ENCODE measurements at places on chromosomes 3 and 15. TPM values are rescaled to one million over a fixed set of nuclear protein-coding genes. Genes with fewer than 3 reads are reported as not detected.
A peak's percentile ranks its signal among the peaks of the same experiment; 100 is the strongest.

NR1I2 gene
- total RNA-seq, result 64.1 TPM

C3orf80 gene
- total RNA-seq, result 0.88 TPM

IGF2BP2 gene
- total RNA-seq, result 3.0 TPM

GP9 gene
- total RNA-seq, result not detected

CYP1A2 gene
- total RNA-seq, result 235 TPM

MITF gene
- 4.1 TPM for total RNA-seq

GRCh38 chr15:101233651-101234280, 18.1 kb downstream of the CHSY1 start:
- no peaks in the 10 kb centered on the region for H3K4me1 ChIP-seq
- no peaks in the 10 kb centered on the region for H3K36me3 ChIP-seq
- no peak overlapping the region for H3K27ac ChIP-seq
- H3K27me3 ChIP-seq, result no peaks in the 10 kb centered on the region

DNA sequence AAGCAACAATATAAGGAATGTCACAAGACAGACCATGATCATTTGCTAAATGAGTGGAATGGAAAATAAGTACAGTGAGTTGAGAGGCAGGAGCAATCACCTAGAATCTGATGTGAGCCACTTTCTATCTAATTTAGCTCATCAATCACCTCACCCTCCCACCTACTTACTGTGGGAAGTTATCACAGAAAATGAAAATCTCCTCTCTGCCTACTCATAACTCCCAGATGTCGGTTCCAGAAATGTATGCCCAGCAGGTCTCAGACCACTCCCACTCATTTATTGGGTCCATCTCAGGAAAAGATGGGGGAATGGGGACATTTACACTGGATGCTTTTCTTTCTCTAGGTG, 270.9 kb downstream of the FHIT start:
- no peak overlapping the region for H3K27ac ChIP-seq
- H3K4me1 ChIP-seq, result no peaks in the 10 kb centered on the region
- H3K27me3 ChIP-seq, result no peaks in the 10 kb centered on the region
- DNase-seq, result no peak

DNA sequence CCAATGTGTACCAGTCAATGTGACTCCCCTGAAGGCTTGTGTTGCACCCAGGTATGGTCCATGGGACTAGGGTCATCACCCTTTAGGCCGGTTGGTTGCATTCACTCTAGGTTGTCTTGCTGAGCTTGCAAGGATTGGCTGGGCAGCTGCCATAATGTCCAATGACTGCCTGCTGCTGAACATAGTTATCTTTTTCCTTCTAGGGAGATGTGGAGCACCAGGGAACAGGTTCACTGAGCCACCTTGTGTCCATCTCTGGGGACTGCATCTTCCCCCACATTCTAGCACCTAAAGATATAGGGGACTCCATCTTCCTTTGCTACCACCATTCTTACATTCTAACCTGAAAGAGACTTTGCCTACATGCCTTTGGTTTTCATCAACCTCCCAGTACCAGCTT, 580.4 kb upstream of the TBL1XR1 start:
- no peaks in the 10 kb centered on the region for H3K27me3 ChIP-seq
- no peaks in the 10 kb centered on the region for H3K36me3 ChIP-seq
- no peaks in the 10 kb centered on the region for H3K4me1 ChIP-seq
- peak; percentile 67 for DNase-seq
- no peak overlapping the region for H3K27ac ChIP-seq

DNA sequence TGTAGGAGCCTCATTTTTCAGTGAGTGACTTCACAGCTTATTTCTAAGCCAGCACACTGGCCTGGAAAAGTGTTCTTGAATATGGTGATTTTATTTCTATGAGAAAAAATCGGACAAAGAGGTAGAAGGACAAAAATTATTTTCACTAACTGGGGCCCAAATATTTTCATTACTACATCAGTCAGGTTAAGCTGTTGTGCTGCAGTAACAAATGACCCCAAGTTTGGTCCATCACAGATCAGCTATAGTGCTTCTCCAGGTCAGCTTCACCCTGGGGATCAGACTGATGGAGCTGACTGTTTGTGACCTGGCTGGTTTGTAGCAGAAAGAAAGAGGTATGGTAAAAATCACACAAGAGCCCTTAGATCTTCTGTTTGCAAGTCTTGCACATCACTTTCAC, 97.9 kb upstream of the STT3B start:
- DNase-seq, result no peak
- no peaks in the 10 kb centered on the region for H3K36me3 ChIP-seq
- no peaks in the 10 kb centered on the region for H3K27me3 ChIP-seq
- H3K4me1 ChIP-seq, result no peaks in the 10 kb centered on the region
- H3K4me3 ChIP-seq, result no peak overlapping the region

- H3K4me1 ChIP-seq, result peaks cover 2% of the 10 kb centered on the region
- H3K36me3 ChIP-seq, result peaks cover 8% of the 10 kb centered on the region
- peak overlapping the region; percentile 99 for H3K27ac ChIP-seq
- H3K27me3 ChIP-seq, result no peaks in the 10 kb centered on the region
- no peak for DNase-seq
Measured at GRCh38 chr3:9793161-9793781, 389 bp downstream of the ARPC4 start.

- H3K27ac ChIP-seq, result no peak overlapping the region
- H3K27me3 ChIP-seq, result no peaks in the 10 kb centered on the region
- peaks cover 13% of the 10 kb centered on the region for H3K36me3 ChIP-seq
- no peak overlapping the region for H3K4me3 ChIP-seq
- H3K4me1 ChIP-seq, result no peaks in the 10 kb centered on the region
Measured at GRCh38 chr3:194346621-194347020, 4.5 kb downstream of the CPN2 start.

GRCh38 chr3:141773676-141774075, 10.5 kb downstream of the GRK7 start:
- no peak overlapping the region for H3K27ac ChIP-seq
- no peaks in the 10 kb centered on the region for H3K36me3 ChIP-seq
- H3K27me3 ChIP-seq, result no peaks in the 10 kb centered on the region
- H3K4me3 ChIP-seq, result no peak overlapping the region
- H3K4me1 ChIP-seq, result no peaks in the 10 kb centered on the region

- no peak overlapping the region for H3K4me3 ChIP-seq
- H3K27ac ChIP-seq, result no peak overlapping the region
- peaks cover 7% of the 10 kb centered on the region for H3K27me3 ChIP-seq
- H3K4me1 ChIP-seq, result peaks cover 4% of the 10 kb centered on the region
- H3K36me3 ChIP-seq, result no peaks in the 10 kb centered on the region
Measured at GRCh38 chr3:184596886-184597575, 35.4 kb downstream of the EPHB3 start.

DNA sequence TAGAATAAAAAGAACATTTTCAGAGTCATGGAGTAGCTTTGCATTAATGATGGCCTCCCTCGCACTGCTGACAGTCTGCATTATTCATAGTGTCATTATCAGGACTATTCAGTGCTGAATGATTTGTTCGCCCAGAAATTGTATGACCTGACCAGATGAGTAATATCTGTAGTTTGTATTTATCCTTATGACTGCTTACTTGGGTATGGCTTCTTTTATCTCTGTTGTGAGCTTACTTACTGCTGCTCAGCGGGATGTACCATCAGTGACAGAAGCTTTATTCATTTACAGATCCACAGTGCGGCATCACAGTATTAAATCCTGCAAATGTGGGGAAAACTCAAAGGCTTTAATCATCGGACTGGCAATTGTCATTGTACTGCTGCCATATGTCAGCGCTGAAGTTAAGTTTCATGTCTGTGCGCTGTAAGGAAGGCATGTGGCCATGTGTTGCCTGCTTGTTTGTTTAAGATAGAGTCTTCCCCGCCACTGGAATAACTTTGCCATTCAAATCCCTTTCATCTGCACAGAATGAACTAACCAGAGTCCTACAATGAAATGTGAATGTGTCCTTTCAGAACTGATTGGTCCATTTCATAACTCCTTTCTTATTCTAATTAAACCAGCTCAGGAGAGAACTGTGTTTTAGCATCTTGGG, 262.2 kb downstream of the CHL1 start:
- H3K4me1 ChIP-seq, result no peaks in the 10 kb centered on the region
- no peaks in the 10 kb centered on the region for H3K36me3 ChIP-seq

PAQR9 gene
- total RNA-seq, result 15.5 TPM

DNA sequence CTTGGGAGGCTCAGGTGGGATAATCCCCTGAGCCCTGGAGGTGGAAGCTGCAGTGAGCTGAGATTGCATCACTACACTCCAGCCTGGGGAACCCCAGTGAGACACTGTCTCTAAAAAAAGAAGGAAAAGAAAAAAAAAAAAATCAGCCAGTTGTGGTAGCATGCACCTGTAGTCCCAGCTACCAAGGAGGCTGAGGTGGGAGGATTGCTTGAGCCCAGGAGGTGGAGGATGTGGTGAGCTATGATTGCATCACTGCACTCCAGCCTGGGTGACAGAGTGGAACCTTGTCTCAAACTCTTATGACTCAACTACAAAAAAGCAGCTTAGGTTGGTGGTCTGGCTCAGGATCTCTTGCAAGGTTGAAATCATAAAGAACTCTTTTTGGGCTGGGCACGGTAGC, 19.3 kb upstream of the GPX1 start:
- no peak overlapping the region for H3K4me3 ChIP-seq
- no peak overlapping the region for H3K27ac ChIP-seq
- H3K36me3 ChIP-seq, result no peaks in the 10 kb centered on the region
- H3K4me1 ChIP-seq, result no peaks in the 10 kb centered on the region
- no peaks in the 10 kb centered on the region for H3K27me3 ChIP-seq
- no peak for DNase-seq

- H3K27ac ChIP-seq, result no peak overlapping the region
- DNase-seq, result no peak
- H3K4me3 ChIP-seq, result no peak overlapping the region
- H3K27me3 ChIP-seq, result no peaks in the 10 kb centered on the region
- no peaks in the 10 kb centered on the region for H3K4me1 ChIP-seq
Measured at GRCh38 chr3:182139627-182140357, 428.1 kb downstream of the SOX2 start.

DNA sequence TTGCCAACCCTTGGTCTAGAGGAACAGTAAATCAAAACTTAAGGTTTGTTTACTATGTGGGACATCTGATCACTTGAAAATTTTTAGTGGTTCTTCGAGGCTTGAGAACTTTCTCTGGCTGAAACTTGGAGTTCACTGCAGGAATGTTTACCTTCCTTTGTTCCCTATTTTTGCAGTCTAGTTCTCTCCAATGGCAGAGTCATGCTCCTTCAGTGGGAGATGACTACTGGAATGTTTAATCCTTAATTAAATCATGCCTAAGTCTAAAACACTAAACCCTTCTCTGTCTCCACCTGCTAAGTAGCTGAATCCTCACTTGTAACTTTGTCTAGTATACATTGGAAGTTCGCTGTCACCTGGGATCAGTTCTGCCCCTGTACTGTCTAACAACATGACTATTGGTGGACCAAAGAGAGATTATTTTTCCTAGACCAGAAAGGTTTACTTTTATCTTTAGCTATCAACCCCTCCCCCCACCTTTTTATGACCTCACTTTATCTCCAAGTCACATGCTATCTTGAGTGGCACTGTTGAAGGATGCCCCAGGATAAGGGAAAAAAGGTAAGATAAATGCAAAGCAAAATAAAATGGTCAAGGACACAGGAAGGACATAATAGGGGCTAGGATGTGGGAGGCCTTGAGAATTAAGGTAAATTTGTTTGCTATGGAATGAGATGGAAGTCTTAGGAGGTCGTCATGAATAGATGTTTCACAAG, 1.2 kb upstream of the ZNF609 start:
- H3K36me3 ChIP-seq, result no peaks in the 10 kb centered on the region
- no peak overlapping the region for H3K27ac ChIP-seq
- H3K27me3 ChIP-seq, result no peaks in the 10 kb centered on the region
- peaks cover 27% of the 10 kb centered on the region for H3K4me1 ChIP-seq
- DNase-seq, result no peak

WDR49 gene
- total RNA-seq, result not detected

ZKSCAN7 gene
- 1.2 TPM for total RNA-seq

- no peak overlapping the region for H3K27ac ChIP-seq
- H3K4me1 ChIP-seq, result no peaks in the 10 kb centered on the region
- H3K4me3 ChIP-seq, result no peak overlapping the region
Measured at GRCh38 chr3:144549166-144549565, 577.5 kb downstream of the DIPK2A start.

- DNase-seq, result no peak
- H3K27me3 ChIP-seq, result no peaks in the 10 kb centered on the region
- no peaks in the 10 kb centered on the region for H3K4me1 ChIP-seq
- H3K27ac ChIP-seq, result no peak overlapping the region
Measured at GRCh38 chr15:77732514-77733335, 100.0 kb upstream of the LINGO1 start.

- H3K27ac ChIP-seq, result no peak overlapping the region
- no peaks in the 10 kb centered on the region for H3K27me3 ChIP-seq
- H3K4me1 ChIP-seq, result peaks cover 11% of the 10 kb centered on the region
- no peak for DNase-seq
- H3K36me3 ChIP-seq, result no peaks in the 10 kb centered on the region
- no peak overlapping the region for H3K4me3 ChIP-seq
Measured at GRCh38 chr15:57031605-57032004, 113.2 kb downstream of the TCF12 start.

DNA sequence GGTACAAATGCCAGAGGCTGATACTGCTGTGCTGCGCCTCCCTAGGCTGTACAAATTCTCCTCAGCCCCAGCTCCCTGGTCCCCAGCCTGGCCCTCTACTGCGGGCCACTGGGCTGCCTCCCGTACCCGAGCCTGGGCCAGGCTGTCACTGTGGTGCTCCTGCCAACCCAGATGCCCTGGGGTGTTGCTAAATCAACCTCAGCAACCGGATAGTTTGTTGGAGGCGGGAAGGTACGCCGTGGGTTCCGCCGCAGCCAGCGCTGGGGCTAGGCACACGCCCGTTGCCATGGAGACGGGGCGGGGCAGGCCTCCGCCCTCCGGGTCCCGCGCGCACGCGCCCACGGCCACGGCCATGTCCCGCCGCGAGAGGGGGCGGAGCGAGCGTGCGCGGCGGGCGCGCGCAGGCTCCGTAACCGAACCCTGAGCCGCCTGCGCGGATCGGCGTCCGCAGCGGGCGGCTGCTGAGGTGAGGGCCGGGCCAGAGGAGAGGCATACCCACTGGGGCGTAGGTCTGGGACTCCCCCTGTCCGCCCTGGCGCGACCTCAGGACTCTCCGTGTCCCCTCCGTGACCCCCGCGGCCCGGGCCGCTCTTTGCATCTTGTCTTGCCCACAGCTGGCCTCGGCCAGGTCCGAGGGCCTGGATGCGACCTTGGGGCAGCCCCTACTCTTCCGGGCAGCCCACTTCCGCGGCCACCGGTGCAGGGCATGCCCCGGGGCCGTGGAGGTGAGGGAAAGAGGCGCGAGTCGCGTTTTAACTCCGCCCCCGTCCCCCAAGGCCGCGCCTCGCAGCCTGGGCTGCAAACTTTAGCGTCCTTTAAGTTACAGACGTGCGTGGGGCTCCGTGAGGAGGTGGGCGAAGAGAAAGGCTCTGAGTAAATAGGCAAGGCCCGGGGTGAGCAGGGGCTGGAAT, at the start of gene TEX264:
Gene TEX264, plus strand, starts transcription at position 430 of the 911 bp plus-strand sequence. CDS start 3,053 bp downstream, outside the sequence.
- H3K4me3 ChIP-seq, result peak within 1 kb of the TSS; percentile 70
- peaks cover 20% of the 10 kb centered on the region for H3K4me1 ChIP-seq
- peak within 1 kb of the TSS; percentile 82 for H3K27ac ChIP-seq
- H3K27me3 ChIP-seq, result no peaks in the 10 kb centered on the region
- H3K36me3 ChIP-seq, result no peaks in the 10 kb centered on the region

All from right lobe of liver (tissue), 6 donors.